ENCODE measurements at places on chromosomes 7 and 10.

GRCh38 chr7:157046681-157047080 is 36.2 kb upstream of the MNX1 start:
- peak; percentile 74 for DNase-seq

- no peak for DNase-seq
Observed at GRCh38 chr7:57305192-57305748, 144.7 kb upstream of the ZNF716 start.

DNA sequence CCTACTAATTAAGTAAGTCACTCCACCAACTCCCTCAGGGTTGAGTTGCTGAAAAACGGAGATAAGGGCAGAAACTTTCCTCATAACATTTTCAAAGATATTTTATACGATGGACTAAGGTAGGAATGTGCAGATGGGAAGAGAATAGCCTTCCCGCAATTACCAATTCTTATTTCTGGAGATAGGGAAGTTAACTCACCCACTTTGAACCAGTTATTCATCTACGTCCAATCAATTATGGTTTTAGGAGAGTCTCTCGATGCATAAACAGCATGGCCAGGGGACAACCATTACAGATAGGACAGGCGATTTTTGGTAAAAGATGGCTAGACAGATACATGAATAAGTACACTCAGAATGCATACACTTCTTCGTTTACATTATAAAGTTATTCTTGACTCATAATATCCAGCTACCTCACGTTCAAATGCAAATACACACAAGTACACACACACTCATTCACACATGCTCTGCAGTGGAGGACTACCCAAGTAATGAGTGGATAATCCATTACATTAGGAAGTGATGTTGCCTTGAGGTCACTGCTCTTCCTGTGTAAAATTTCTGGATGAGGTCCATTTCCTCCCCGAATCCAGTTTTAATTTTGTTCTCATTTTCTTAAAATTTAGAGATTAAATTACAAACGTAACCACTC is 25.2 kb upstream of the IMMP2L start:
- no peak for DNase-seq

- peak; percentile 1 for DNase-seq
Observed at GRCh38 chr7:120337308-120337907, 64.4 kb downstream of the KCND2 start.

- no peak for DNase-seq
Observed at GRCh38 chr10:87862679-87863052, 667 bp downstream of the KLLN start.

DNA sequence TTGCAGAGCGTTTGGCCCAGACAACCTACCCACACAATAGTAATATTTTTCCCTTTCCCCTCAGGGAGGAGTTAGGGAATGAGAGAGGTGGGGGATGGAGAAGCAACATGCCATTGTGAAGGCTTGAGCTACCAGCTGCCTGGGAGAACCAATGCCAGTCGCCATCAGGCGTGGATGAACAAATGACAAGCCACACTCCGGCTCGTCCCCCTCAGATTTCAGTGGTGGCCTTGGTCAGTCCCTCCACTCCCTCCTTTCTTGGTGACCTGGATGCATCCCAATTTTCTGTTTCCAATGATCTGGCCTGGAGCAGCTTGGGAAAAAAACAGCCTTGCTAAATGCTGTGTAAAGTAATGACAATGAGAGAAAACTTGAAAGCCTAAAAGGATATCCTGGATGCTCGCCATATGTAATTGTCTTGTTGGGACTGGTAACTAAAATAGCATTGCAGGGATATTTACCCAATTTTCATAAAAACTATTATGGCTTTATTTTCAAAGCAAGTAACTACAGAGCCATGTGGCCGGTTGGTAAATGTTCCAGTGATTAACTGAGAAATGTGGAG is 110.7 kb downstream of the ICA1 start:
- DNase-seq: no peak

DNA sequence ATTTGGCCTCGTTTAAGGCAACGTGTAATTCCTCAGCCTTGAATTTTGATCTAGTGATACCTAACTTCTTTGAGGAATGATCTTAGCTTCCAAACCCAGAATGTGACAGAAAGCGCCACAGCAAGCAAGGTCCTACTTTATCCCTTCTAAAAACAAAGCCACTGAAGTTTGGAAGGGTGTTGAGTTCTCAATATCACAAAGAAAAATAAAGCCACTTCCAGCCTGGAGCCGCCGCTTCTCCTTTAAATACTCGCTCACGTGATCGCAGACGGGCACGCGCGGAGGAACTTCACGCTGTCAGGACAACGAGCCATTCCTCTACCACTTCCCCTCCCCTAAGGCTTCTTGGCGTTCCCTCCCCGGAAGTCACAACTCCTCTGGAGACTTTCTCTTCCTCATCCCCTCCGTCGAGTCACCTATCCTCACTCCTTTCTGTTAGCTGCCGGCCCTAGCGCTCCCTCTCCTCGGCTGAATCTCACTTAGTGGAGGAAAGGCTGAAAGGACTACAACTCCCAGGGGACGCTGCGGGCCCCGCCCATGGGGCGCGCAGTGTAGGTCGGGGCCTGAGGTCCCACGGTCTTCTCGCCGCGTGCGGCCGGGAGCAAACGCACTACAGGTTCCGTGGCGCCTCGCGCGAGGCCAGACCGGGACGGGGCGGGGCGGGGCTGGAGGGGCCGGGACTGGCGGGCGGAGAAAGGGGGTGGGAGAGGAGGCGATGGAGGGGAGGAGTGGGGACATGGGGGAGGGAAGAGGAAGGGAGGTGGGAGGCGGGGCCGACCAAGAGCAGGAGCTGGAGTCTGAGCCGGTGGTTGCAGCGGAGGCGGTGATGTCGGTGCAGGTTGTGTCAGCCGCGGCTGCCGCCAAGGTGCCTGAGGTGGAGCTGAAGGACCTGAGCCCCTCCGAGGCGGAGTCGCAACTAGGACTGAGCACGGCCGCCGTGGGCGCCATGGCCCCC is at the start of gene AHCYL2:
Gene AHCYL2, plus strand, starts transcription at position 780 of the 955 bp plus-strand sequence.
- peak; percentile 96 for DNase-seq

DNA sequence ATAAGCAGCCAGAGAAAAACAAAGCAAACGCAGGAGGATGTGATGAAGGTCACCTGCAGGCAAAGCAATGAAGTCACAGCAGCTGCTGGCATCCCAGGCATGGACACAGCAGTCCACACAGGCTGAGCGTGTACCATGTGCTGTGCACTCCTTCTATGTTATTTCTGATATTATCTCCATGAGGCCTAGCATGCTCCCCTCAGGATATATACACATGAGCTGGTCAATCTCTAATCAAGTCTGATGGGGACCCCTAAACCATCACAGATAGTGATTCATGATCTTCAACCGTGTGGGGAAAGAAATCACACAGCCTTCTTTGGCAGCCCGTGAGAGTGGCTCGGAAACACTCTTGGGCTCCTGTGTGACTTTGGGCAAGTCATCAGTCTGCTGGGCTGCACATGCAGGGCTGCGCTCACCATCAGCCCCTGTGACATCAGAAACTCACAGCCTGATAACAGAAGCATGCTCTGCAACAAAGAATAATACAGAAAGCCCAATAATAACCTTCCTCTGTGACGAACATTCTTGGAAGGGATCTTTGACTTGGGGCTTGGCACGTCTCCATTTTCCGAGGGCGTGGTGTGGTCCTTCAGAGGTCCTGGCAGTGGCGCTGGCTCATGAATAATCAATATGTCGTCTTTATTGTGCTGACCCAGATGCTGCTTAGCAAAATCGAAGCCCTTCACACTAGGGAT is 83.0 kb upstream of the ATP6V0A4 start:
- no peak for DNase-seq

- peak; percentile 77 for DNase-seq
Observed at GRCh38 chr7:30412782-30413504, 65.6 kb downstream of the NOD1 start.

DNA sequence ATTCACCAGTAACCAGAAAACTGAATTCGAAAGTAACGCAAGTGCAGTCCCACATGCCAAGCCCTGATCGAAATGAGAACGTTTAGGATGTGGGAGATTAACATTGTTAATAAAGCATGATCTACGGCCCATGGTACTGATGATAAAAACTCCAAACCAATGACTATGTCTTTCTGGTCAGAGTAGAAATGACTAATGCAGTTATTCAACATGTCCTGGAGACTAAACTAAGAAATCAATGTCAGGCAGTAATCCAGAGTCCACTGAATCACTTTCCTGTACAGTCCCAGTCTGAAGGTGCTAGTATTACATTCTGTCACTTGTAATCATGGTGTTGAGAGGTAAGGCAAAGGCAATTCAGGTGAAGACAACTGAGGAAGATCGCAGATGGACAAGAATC is 14.4 kb downstream of the NPSR1 start:
- DNase-seq: no peak

- no peak for DNase-seq
Observed at GRCh38 chr7:37206192-37206591, 242.5 kb downstream of the ELMO1 start.

DNA sequence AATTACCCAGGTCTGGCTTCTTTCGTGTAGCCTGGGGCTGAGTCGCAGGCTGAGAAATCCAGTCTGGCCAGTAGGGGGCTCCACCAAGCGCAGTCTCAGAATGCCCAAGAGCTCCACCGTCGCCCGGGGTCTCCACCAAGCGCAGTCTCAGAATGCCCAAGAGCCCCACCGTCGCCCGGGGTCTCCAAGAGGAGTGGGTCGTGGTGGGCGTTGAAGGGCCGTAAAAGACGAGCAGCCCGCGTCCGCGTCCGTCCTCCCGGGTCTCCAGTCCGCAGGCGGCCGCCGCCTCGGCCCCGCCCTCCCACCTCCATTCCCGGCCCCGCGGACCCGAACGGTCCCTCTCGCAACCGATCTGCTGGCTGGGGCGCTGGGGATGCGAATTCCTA is 892 bp upstream of the ZYX start:
- DNase-seq: peak; percentile 85

- no peak for DNase-seq
Observed at GRCh38 chr7:2094454-2095045, 138.2 kb downstream of the MAD1L1 start.

- DNase-seq: no peak
Observed at GRCh38 chr10:131205556-131205955, 106.0 kb downstream of the TCERG1L start.

GRCh38 chr10:95525033-95525418 is 36.1 kb downstream of the SORBS1 start:
- no peak for DNase-seq

GRCh38 chr7:36600869-36601530 is 123.3 kb downstream of the AOAH start:
- no peak for DNase-seq

DNA sequence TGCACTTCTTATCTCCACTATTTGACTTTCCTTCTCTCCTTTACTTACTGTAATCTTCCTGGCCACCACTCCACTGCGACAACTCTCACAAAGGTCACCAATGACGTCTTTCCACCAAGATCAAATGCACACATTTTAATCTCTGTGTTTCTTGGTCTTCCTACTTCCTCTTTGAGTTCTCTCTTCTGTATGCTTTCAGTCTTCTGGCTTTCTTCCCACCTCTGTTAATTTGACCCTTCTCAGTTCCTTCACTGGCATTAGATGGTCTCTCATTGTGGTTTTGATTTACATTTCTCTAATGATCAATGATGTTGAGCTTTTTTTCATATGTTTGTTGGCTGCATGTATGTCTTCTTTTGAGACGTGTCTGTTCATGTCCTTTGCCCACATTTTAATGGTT is 31.9 kb downstream of the FAM107B start:
- no peak for DNase-seq

DNA sequence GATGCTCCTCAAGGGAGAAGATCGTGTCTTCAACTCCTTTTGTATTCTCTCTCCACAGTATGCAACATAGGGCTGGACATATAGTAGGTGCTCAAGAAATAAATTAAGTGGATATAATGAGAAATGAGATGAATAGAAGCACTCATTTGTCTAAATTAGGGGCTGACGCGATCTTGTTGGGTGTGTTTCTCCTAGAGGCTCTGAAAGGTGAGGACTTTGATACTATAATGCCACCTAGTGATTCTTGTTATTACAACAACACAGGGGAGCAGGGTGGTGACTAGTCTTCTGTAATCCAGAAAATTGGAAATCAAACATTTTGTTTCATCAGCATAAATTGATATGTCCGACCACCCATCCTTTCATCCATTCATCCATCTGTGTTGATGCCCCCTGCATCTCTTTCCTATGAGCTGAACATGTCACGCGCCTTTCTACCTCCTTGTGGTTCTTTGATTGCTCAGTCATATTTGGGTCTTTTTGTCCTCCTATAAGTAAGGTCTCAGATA is 3.5 kb upstream of the CFAP58 start:
- DNase-seq: peak; percentile 50

- DNase-seq: no peak
Observed at GRCh38 chr7:38830826-38831225, 78.2 kb downstream of the VPS41 start.

GRCh38 chr7:108335269-108335918 is 120.8 kb downstream of the NRCAM start:
- no peak for DNase-seq

DNA sequence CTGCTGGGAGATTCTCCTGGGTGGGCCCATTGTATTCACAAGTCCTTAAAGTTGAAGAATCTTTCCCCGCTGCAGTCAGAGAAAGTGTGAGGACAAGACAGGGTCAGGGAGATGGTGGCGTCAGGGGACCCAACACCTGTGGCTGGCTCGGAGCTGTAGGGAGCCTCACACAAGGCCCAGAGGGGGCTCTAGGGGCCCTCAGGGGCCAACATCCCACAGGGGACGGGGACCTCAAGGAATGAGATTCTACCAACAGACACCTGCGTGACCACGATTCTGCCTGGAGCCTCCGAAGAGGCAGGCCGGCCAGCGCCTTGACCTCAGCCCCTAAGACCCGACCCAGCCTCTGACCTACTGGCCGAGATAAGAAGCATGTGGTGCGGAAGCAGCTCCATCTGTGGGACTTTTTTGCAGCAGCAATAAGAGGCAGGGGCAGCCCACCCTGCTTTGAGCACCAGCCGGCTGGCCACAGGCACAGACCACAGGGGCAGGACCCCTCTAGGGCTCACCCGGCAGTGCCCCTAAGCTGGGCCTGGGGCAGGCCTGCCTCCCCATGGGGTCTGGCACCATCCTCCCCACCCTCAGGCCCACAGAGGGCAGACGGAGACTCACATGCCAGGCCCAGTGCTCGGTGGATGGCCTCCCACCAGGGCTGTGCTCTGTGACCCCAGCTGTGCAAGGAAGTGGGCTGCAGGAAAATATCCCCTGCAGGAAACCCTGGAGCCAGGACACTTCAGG is 13.2 kb downstream of the RASGEF1A start:
- no peak for DNase-seq

- DNase-seq: peak; percentile 36
Observed at GRCh38 chr7:33243319-33243881, 114.0 kb downstream of the BBS9 start.

DNA sequence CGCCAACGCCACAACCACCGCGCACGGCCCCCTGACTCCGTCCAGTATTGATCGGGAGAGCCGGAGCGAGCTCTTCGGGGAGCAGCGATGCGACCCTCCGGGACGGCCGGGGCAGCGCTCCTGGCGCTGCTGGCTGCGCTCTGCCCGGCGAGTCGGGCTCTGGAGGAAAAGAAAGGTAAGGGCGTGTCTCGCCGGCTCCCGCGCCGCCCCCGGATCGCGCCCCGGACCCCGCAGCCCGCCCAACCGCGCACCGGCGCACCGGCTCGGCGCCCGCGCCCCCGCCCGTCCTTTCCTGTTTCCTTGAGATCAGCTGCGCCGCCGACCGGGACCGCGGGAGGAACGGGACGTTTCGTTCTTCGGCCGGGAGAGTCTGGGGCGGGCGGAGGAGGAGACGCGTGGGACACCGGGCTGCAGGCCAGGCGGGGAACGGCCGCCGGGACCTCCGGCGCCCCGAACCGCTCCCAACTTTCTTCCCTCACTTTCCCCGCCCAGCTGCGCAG is 424 bp downstream of the EGFR start:
- peak; percentile 75 for DNase-seq
